ENCODE measurements at places on chromosomes 7 and 10.

- no peak for DNase-seq
Measured at GRCh38 chr7:77788327-77788902, 9.8 kb downstream of the TMEM60 start.

GRCh38 chr10:35913628-35914027 is 271.5 kb upstream of the FZD8 start:
- no peak for DNase-seq

GRCh38 chr7:96440328-96440727 is 118.4 kb upstream of the SLC25A13 start:
- no peak for DNase-seq

DNA sequence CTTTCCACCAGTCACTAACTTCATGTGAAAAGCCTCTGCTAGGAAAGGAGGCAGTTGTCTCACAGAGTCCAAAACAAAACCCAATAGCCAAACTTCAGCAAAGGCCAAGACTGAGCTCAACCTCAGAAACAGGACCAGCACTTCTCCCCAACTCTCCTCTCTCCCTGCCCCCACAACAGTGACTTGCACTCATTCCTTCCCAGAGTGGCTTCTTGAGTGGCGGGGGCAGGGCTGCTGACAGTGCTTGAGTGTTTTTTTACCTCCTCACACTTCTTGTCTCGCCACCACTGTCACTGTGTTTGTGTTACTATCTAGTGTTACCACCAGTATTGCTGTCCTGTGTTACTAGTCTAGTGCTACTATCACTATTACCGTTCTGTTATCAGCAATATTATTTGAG is 206.8 kb downstream of the KLF6 start:
- no peak for DNase-seq

- no peak for DNase-seq
Measured at GRCh38 chr7:138027100-138027499, 25.2 kb upstream of the CREB3L2 start.

DNA sequence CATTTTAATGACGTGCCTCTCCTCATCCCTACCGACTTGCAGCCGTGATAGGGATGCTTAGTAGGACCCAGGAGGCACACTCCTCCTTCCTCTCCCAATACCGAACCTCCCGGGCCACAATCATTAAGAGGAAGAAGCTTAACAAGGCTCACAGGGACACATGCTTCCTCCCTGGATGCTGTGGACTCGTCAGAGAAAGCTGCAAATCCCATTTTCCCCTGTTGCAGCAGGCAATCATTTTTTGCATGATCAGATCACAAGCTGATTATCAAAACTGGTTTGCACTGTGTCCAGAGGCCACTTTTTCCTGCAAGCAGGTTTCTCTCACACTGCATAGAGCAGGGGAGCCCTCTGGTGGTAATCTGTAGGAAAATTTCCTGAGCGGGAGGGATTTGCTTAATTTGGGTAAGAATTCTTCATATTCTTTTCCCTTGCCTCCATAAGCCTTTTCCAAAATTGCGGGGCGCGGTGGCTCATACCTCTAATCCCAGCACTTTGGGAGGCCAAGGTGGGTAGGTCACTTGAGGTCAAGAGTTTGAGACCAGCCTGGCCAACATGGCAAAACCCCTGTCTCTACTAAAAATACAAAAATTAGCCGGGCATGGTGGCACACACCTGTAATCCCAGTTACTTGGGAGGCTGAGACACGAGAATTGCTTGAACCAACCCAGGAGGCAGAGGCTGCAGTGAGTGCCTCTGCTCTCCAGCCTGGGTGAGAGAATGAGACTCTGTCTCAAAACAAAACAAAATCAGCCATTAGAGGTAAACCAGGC is 16.1 kb upstream of the LAMB4 start:
- DNase-seq = peak; percentile 72
